ENCODE measurements at places on chromosomes 11 and 22.
A peak's percentile ranks its signal among the peaks of the same experiment; 100 is the strongest.

DNA sequence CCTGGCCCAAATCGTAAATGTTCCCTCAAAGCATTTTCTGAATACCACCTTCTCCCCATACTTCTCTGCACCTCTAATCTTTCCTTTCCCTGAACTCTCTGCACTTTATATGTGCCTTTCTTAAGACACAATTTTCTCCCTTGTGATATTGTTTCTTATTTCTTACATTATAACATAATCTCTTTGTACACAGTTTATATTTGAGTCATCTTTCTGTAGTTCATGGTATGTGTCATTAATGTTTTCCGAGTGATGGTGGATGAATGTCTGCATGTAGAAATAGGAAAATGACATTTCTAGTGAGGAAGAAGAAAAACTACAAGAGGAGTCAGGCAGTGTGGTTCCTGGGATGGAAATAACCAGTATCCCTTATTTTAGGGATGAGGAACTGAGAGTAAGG is 5.5 kb downstream of the ACRV1 start:
- no peak for DNase-seq

GRCh38 chr22:32584650-32585049 is 110.0 kb downstream of the FBXO7 start:
- no peak for DNase-seq

- no peak for DNase-seq
Observed at GRCh38 chr11:87961606-87962005, 213.6 kb downstream of the RAB38 start.

DNA sequence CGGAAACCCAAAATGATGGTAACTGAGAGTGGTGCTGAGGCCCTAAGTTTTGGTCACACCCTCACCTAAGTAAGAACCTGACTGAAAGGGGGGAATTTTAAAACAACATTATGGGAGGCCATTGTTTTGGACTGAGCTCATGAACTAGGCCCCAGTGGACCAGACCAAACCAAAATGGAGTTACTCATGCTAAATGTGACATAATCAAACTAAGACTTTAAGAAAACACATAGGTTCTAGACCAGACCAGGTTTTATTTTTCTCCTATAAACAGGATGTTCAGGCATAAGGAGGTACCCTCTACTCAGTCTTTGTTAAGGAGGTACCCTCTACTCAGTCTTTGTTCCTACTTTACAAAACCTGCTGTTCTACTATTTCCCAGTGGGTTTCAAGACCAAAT is 7.4 kb upstream of the EI24 start:
- DNase-seq = no peak

GRCh38 chr11:35617687-35618496 is at the start of gene FJX1:
Gene FJX1 (plus strand): TSS chr11:35618460. CDS start chr11:35618637, 177 bp downstream.
- DNase-seq = peak; percentile 39

DNA sequence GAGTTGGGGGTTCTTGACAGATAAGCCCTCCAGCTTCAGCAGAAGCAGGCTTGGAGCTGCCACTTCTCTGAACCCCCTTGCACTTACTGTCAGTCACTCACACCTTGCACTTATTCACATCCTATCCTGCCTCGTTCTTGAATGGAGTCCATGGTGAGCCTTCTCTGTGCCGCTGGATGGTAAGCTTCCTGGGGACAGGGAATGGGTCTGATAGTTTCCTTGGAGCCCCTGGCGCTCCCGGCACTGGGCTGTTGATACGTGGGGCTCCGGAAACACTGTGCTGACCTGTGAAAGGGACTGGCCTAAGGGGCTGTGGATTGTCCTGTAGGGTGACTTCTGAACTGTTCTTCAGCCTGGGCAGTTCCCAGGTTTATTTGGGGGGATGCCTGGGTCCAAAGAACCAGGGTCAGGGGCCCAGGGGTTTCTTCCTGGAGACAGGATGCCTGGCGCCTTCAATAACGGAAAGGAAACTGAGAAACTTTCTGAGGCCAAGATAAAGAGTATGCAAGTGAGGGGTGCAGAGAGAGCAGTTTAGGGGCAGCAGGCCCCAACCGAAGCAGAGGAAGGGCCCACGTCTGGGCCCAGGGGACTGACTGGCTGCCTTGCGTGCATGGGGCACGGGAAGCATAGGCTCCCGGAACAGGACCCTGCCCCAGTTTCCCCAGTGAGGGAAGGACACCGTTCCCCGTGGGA is 709 bp upstream of the ST3GAL4 start:
- DNase-seq = no peak

- DNase-seq = peak; percentile 56
Observed at GRCh38 chr11:126416542-126417090, 61.1 kb downstream of the ST3GAL4 start.

- DNase-seq = no peak
Observed at GRCh38 chr22:23376256-23376655, 195.9 kb downstream of the BCR start.

All from stimulated activated CD4-positive, alpha-beta T cell treated with anti-CD3 and anti-CD28 coated beads, Interleukin-2, amount 100 ng/mL, for 4 hours (primary cell).